ENCODE measurements at places on chromosomes 3 and 15.

DNA sequence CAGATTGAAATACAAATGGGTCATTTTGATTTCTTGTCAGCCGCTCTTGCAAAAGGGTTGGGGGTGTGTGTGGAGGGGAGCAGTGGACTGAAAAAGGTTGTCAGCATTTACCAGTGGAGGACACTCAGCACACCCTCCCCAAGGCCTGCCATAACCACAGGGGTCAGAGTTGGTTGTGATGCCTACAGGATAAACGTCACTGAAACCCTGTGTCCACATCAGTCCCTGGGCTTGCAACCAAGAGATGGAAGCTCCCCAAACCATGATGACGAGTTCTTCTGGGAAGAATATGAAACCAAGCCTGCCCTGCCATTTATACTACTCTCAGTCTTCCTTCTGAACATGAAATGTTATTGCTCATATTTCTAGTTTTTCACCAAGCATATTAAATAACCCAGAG is 54.0 kb upstream of the UMPS start:
- DNase-seq, result no peak

GRCh38 chr15:77481670-77482069 is 61.0 kb downstream of the HMG20A start:
- no peak for DNase-seq

- no peak for DNase-seq
Observed at GRCh38 chr15:72117486-72118016, 399 bp downstream of the MYO9A start.

DNA sequence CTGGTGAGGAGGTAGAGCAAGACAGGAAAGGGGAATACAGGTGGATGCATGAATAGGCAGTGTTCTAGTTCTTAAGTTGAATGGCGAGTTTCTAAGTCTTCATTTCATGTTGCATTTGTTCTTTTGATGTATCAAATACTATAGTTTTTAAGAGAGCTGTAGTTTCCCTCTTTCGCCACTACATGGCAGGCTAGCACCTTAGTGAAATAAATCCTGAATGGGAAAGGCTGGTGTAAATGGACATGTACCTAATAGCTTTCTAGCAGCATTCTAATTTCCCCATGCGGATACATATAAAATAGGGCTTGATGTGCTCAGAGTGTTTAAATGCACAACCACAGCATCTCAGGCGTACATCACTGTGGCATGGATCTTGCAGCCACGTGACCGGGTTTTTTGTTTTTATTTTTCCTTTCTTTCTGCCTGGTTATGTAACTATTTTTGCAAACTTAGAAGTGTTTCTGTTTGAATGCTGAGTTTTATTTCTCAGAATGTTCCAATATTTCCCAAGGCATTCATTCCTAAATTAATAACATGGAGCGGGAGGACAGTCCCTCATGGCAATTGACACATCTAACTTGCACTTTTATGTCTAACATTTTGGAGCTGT is 23.5 kb upstream of the CLN6 start:
- DNase-seq, result no peak

DNA sequence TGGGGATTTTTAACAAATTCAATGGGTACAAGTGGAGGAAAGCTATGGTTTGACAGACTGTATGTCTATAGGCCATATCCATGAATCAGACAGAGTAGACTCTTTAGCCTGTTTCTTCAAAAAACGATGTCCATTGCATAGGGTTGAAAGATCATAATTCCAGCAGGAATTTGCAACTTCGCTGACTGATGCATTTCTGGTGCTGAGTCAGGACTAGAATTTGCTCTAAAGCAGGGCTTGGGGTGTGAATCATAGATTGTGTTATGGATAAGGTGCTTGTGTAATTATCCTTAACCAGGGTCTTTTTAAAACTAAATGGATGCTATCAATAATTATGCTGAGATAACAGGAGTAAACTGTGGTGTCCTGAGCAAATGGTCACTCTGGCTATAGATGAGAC is 200.4 kb upstream of the TBC1D5 start:
- no peak for DNase-seq

DNA sequence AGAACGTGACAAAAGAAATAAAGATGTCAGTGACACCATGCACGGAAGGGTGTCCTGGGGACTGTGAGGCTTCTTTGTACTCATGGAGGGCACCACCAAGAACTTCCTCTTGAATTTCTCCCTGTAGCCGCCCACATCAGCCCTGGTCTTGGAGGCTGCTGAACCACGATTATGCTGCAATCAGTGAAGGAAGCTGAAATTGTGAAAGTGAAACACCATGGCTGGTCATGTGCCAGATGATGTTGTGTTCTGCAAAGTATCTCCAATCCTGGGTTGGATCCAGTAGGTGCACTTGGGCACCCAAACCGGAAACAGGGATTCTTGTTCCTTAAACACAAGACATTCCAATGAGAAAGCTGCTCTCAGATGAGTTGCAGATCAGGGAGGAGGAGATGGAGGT is 104.4 kb upstream of the GOLGA6L6 start:
- no peak for DNase-seq

DNA sequence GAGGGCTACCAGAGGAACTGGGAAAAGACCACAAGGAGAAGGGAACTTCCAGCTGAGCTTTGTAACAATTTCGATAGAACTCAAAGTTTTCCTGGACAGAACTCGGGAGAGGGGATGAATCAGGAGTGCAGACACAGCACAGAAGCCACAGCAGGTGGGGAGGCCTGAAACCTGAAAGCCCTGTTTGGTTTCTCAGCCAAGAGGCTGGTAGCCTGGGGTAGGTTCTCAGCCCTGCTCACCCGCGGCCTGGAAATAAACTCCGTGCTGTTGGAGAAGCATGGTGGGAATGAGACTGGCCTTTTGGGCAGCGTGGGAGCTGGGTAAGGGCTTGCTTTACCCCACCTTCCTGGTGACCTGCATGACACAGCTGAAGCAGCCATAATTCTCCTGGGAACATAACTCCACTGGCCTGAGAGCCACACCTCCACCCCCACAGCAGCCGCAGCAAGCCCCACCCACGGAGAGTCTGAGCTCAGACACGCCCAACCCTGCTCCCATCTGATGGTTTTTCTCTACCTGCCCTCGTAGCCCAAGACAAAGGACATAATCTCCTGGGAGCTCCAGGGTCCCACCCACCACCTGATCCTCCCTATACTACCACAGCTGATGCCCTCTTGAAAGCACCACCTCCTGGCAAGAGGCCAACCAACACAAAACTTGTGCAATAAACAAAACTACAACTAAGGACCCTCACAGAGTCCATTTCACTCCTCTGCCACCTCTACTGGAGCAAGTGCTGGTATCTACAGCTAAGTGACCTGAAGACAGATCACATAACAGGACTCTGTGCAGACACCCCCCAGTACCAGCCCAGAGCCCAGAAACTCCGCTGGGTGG is 52.5 kb upstream of the CHRM5 start:
- DNase-seq, result no peak

All from substantia nigra (tissue), 51 donors.